Stimulated activated CD8-positive, alpha-beta memory T cell treated with anti-CD3 and anti-CD28 coated beads, Interleukin-15, amount 100 ng/mL, for 1 hour (primary cell): ENCODE measurements at places on chromosomes 2 and 18.

DNA sequence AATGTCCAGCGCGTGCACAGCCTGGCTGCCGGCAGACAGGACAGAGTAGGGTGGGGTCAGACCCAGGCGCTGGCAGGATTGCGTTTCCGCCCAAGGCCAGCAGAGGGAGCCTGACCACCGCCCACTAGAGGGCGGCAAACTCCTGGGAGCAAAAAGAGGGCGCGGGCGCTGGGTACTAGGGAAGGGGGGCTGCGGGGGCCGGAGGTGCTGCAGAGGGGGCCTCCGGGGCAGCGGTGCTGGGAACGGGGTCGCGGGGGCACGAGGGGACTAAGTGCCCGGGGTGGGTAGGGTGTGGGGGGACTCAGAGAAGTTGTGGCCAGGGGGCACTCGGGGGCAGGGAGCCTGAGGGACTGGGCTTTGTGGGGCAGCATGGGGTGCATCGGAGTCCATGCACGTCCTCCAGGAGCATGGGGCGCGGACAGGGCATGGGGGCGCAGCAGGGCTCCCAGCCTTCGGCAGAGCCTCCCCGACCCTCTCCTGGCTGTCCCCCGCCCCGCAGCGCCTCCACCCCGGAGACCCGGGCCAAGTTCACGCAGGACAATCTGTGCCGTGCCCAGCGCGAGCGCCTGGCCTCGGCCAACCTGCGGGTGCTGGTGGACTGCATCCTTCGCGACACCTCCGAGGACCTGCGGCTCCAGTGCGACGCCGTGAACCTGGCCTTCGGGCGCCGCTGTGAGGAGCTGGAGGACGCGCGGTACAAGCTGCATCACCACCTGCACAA lies 3.2 kb downstream of the TEKT4 start:
- DNase-seq, result peak; percentile 34

- DNase-seq, result no peak
Measured at GRCh38 chr2:46876741-46877384, 38.7 kb downstream of the MCFD2 start.

DNA sequence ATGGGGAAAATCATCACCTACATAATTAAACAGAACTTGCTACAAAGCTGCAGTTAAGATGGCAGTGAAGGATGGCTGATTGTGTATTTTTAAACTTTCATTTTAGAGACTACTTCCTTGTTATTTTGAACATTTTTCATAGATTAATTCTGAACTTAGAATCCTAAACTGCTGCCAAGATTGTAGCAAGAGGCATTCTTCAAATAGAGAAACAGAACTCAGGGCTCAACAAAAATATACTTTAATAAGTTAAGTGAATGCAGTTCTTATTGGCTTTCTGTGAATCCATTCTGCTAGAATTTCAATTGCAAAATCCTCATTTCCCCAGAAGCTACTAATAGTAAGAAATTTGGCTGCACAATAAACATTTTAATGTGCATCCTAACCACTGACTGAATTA lies 160.3 kb downstream of the L3MBTL4 start:
- DNase-seq, result no peak

GRCh38 chr2:200483729-200484198 lies 26.1 kb downstream of the KCTD18 start:
- DNase-seq, result no peak

DNA sequence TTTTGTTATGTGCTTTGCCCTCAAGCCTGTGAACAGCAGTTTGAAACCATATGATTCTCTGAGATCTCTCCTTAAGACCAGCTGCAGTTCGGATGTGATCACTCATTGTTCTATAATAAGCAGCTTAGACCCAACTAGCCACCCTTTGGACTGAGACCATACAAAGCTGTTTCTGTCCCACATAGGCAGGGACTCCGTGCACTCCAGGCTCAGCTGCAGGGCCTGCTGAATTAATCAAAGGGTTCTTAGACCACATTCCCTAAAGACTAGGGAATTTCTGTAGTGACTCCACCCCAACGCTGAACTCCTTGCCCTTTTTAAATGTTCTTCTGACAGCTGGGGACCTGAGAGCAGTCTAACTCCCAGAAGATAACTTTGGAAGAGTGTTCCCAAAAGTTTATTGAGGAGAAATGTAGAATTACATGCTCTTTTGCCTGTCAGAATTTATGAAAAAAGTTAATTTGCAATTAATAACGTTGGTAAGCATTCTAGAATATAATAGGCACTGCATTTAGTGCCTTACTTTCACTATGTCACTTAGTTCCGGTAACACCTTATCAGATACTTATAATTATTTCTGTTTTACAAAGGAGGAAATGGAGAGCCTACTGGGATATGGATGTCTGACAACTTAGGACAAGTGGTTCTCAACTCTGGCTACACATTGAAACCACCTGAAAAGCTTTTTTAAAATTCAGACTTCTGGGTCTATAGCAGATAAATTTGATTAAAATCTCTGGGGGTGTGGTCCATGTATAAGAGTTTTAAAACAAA lies 42.3 kb downstream of the GULP1 start:
- DNase-seq, result no peak

GRCh38 chr2:45627911-45628310 lies 16.8 kb upstream of the SRBD1 start:
- no peak for DNase-seq

GRCh38 chr2:237538901-237539300 lies 27.5 kb upstream of the PRLH start:
- no peak for DNase-seq

GRCh38 chr2:36235882-36236281 lies 119.7 kb upstream of the CRIM1 start:
- DNase-seq, result no peak

GRCh38 chr2:235701206-235701981 lies 207.6 kb downstream of the AGAP1 start:
- DNase-seq, result no peak

DNA sequence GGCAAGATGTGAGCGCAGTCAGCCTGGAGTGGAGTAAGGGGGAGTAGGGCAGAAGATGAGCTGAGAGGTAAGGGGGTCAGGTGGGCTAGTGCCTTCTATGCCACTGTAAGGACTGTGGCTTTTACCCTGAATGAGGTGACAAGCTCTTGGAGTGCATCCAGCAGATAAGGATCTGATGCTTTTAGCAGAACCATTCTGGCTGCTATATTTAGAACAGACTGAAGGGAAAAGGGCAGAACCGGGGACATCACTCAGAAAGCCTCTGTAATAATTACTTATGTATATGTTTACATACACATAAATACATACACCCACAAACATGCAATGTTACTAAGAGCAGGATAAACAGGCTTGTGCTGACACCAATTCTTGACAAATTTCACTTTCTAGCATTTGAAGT lies 124.8 kb downstream of the DTNB start:
- no peak for DNase-seq

DNA sequence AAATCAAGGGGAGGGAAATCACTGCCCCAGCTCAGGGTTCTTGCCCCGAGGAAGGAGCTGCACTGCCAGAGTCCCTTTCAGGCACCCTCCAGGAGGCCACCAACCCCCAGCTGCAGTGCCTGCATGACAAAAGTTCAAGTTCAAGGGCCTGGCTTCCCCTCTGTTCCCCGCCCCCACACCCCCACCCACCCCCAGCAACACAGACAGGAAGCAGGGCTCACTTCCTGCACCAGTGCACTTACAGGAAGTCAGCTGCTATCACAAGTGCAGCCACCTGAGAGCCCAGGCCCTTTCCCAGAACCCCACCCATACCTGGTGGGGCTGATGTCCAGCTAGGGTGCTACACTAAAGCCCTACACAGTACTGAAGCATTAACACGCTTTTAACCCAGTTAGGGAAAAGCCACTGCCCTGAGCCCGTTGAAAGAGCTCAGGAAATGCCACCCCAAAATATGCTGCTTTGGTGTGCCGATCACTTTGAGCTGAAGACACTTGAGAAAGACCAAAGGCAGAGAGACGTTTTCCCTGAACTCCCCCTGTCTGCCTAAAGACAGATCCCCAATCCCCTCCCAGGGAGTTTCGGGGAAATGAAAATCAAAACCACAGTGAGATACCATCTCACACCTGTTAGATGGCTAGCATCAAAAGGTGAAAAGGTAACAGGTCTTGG lies 109.9 kb upstream of the CAB39 start:
- DNase-seq, result no peak

- DNase-seq, result no peak
Measured at GRCh38 chr18:79987566-79987965, 797 bp downstream of the TXNL4A start.

- no peak for DNase-seq
Measured at GRCh38 chr2:229080172-229080571, 190.9 kb downstream of the PID1 start.

DNA sequence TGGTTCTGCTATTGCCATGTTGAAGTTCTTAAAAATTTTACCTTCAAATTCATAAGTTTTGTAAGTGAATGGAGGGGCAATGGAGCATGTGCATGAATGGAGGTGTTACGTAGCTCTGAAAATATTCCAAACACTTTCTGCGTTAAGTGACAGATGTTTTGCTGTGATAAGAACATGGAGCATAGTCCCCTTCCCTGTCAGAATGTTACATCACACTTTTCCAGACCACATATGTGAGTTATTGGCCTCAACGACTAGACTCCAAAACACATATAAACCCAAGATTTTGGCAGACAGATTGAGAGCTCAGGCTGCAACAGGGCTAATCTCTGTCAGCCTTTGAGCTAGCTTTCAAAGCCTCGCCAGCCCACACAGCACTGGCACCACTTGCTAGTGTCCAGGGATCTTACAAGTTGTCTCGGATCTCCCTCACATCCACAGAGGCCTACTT lies 27.2 kb upstream of the MFSD6 start:
- no peak for DNase-seq

DNA sequence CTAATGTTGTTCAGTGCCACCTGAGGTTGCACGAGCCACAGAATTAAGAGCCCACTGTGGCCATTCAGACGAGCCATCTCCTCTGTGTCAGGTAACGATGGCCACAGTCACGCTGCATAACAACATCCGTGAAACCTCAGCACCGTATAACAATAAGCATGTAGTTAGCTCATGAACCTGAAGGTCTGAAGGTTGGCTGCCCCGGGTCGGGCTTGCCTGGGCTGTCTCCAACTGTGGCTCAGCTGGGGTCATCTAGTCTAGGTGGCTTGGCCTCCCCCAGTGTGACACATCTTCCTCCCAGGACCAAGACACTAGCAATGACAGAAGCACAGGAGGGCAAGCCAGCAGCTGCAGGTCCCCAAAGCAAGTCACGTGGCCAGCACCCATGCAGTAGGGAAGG lies 258.0 kb downstream of the GLI2 start:
- DNase-seq, result no peak

GRCh38 chr2:198953328-198953727 lies 504.4 kb downstream of the SATB2 start:
- DNase-seq, result no peak

DNA sequence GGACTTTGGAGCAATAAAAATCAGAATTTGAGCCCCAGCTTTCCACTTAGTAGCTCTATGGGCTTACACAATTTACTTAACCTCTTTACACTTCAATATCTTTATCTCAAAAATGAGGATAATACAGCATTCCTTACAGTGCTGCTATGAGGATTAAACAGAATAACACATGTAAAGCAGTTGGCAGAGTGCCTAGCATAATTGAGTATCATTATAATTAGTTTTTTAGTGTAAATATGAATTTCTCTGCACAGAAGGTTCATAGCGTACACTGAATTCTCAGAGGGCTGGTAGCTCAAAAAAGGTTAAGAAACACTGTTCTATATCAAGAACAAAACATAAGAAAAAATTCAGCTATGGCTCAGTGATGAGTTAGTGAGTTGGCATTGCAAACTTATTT lies 190.4 kb upstream of the CYP26B1 start:
- no peak for DNase-seq

DNA sequence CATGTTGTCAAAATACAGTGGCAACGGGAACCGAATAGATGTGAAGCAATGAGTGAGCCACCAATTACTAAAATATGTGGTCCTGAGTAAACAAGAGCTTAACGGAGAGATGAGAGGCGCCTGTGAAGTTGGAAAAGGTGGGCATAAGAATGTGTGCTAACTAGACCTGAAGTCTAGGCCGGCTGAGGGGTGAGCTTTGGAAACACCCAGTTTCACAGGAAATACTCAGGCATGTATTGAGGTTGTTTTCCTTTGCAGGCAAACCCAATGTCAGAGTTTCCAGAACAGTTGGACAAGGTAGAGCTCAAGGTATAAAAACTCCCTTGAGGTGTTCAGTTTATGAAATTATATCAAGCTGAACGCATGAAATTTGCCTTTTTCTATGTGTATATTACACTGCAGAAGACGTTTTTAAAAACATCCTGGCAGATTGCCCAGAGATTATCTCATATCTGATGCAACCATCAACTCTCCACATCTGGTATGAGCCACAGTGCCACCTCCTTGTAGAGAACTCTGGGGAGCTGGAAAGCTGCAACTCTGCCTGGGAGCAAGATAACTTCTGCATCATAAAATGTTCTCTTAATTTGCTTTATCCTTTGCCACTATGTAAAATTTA lies 3.9 kb upstream of the WDSUB1 start:
- no peak for DNase-seq

- no peak for DNase-seq
Measured at GRCh38 chr18:62044490-62045000, 142.3 kb downstream of the PIGN start.

GRCh38 chr2:126776692-126777619 lies 121.0 kb downstream of the GYPC start:
- peak; percentile 69 for DNase-seq

GRCh38 chr18:49279041-49279440 lies 181.4 kb downstream of the DYM start:
- no peak for DNase-seq
